Stimulated activated effector memory CD8-positive, alpha-beta T cell treated with anti-CD3 and anti-CD28 coated beads, Interleukin-12 subunit alpha, Interleukin-12 subunit beta, amount 100 ng/mL, for 72 hours (primary cell): ENCODE measurements at places on chromosomes 3 and 15.

- no peak for DNase-seq
Measured at GRCh38 chr3:121252676-121253075, 293.1 kb downstream of the POLQ start.

- DNase-seq = no peak
Measured at GRCh38 chr3:8593021-8593827, 51.4 kb downstream of the SSUH2 start.

- peak; percentile 81 for DNase-seq
Measured at GRCh38 chr15:63503739-63504246, 600 bp upstream of the USP3 start.

- DNase-seq = no peak
Measured at GRCh38 chr3:30181178-30181465, 425.3 kb upstream of the TGFBR2 start.

- DNase-seq = no peak
Measured at GRCh38 chr3:106862067-106862466, 515.2 kb upstream of the CCDC54 start.

DNA sequence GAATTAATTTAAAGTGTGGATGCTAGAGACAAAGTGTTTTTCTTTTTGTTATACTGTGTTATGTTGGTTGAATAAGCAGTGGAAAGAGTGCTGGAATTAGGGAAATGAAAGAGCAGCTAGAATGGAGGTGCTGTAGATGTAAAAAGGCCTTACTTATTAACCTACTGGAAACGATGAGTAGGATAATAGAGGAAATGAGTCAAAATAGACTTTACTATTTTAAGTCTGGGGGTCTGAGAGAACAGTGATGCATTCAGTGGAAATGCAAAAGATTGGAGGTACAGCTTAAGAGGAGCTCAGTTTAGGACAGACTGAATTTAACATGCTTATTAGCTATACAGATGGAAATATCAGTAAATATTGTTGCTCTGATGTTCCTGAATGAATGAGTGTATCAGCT is 674.0 kb downstream of the OTOL1 start:
- DNase-seq = no peak

- DNase-seq = no peak
Measured at GRCh38 chr15:38040615-38041014, 106.2 kb downstream of the TMCO5A start.
